ENCODE measurements at places on chromosomes 6 and 20.

- DNase-seq: no peak
Observed at GRCh38 chr20:49691818-49692568, 21.7 kb downstream of the B4GALT5 start.

DNA sequence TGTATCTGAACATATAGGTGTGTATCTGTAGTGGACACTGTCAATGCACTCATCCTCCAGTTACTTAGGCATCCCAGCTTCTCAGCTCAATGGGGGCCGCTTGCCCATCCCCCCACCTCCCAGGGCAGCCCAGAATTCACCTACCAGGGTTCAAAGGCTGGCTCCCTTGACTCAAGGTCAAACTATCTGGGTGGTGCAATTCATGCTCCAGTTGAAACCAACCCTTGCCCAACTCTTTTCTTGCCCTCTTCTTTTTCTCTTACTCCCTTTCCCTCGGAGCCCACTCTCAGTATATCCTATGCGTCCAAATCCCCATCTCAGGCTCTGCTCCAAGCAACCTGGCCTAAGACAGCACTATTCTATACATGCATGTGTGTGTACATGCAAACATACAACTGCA lies 127.4 kb downstream of the BCAS1 start:
- no peak for DNase-seq

DNA sequence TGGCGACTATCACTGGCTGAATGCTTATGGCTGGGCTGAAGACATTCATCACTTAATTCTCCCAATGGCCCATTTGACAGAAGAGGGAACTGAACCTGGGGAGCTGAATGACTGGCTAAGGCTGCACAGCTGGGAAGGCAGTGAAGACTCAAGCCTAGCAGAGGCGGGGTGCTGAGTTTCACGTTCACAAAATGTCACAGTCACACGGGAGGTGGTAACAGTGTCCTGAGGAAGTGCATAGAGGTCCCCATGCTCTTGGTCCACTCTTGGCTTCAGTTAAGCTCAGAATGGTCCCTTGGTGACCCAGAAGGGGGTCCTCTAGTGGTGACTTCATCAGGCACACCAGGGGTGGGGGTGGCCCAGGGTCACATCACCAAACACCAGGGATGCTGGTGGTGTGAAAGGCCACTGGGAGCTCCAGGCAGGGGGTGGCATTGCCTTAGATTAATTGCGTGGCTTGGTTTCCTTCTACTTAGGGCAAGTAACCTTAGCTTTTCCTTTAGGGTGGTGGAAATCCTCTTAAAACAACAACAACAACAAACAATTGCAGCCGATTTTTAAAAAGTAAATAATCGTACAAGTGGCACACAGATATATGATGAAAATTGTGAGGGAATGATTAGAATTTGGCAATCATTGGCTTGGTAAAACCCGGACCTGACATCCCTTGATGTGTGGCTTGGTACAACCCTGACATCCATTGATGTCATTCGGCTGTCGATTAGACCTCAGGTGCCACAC lies 45.0 kb downstream of the SULF2 start:
- no peak for DNase-seq

GRCh38 chr6:31765559-31765909 lies 3.1 kb downstream of the SAPCD1 start:
- no peak for DNase-seq

DNA sequence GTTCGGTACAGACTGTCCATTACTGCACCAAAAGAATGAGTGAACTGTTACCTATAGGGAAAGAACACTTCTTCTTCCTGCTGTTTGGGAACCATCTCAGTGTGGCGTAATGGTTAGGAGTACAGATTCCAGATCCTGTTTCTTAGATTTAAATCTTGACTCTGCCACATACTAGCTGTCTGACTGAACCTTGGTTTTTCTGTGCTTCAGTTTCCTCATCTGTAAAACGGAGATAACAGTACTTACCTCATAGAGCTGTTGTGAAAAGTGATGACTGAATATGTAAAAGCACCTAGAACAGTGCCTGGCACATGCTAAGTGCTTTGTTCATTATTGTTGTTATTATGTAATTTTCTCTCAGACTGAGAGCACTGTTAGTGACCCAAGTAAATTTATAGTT lies 39.8 kb downstream of the STX11 start:
- no peak for DNase-seq

GRCh38 chr20:52172392-52173047 lies 19.1 kb downstream of the ZFP64 start:
- peak; percentile 56 for DNase-seq

DNA sequence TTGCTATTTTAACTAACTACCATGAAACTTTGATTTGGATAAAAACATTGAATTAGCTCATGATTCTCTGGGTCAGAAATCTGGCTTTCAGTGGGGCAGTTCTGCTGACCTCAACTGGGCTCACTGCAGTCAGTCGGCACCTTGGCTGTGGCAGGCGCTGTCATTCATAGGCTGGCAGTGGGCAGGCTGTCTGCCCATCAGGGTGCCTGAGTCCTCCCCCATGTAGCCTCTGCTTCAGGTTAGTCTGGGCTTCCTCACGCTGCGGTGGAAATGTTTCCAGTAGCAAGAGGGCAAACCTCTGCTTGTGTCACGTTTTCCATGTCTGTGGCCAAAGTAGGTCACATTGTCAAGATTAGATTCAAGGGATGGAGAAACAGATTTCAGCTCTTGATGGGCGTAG lies 251.0 kb upstream of the TCF21 start:
- no peak for DNase-seq

DNA sequence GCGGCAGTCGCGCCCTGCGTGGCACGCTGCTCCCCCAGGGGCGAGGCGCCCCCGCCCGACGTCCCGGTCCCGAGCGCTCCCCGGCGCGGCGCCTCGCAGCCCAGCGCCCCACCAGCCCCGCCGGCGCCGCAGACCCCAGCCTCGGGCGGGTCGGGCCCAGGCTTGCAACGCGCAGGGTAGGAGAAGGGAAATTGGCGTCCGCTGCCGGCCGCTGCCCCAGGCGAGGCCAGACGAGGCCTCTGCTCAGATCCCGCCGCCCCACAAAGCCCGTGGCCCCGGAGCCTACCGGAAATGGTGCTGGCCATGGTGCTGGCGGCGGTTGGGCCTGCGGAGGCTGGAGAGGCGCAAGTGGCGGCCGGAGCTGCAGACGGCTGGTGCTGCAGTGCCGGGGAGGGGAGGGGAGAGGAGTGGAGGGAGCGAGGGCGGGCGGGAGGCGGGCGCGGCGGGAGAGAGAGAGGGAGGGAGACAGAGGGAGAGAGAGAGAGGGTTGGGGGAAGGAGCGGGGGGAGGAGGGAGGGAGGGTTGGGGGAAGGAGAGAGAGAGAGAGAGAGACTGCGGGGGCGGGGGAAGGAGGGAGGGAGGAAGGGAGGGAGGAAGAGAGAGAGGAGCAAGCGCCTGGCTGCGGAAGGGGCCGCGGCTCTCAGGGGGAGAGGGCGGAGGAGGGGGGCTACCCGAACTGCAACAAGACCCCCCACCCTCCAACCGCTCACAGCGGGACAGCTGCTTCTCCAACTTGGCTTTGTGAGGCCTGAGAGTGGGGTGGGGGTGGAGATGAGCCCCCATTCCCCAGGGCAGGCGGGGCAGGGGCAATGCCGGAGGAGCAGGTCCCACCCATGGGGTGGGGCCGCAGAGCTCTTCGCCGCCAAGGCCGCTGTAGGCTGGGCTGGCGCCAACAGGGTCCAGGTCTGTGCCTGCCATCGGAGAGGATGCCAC lies at the start of gene STMN3:
Gene STMN3 (minus strand): TSS at position 384 of the 933 bp plus-strand sequence. CDS start 79 bp downstream, at position 305.
- DNase-seq: peak; percentile 83

DNA sequence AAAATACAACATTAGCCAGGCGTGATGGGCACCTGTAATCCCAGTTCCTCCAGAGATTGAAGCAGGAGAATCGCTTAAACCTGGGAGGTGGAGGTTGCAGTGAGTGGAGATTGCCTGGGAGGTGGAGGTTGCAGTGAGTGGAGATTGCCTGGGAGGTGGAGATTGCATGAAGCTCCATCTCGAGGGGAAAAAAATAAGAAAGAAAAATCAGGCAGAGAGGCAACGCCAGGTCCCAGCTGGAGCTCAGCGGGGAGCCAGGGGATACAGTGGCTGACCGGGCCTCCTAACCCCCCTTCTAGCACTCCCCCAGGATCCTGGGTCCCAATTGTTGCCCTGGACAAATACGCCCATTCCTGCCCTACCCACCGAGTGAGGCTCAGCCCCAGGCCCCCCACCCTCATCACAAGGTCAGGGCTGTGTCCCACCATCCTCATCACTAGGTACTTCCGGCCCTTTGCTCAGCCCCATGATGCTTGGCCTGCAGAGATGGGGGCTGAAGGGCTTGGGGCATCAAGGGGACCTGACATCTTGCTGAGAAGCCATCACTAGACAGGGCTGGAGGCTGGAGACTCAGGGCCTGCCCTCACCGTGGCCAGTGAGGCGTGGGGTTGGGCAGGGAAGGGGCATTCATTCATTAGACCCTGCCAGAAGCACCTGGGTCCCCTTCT lies 1.9 kb downstream of the OGFR start:
- DNase-seq: no peak

GRCh38 chr6:28211840-28212509 lies 13.1 kb upstream of the ZSCAN9 start:
- no peak for DNase-seq

- DNase-seq: no peak
Observed at GRCh38 chr20:10728873-10729670, 55.3 kb upstream of the JAG1 start.

DNA sequence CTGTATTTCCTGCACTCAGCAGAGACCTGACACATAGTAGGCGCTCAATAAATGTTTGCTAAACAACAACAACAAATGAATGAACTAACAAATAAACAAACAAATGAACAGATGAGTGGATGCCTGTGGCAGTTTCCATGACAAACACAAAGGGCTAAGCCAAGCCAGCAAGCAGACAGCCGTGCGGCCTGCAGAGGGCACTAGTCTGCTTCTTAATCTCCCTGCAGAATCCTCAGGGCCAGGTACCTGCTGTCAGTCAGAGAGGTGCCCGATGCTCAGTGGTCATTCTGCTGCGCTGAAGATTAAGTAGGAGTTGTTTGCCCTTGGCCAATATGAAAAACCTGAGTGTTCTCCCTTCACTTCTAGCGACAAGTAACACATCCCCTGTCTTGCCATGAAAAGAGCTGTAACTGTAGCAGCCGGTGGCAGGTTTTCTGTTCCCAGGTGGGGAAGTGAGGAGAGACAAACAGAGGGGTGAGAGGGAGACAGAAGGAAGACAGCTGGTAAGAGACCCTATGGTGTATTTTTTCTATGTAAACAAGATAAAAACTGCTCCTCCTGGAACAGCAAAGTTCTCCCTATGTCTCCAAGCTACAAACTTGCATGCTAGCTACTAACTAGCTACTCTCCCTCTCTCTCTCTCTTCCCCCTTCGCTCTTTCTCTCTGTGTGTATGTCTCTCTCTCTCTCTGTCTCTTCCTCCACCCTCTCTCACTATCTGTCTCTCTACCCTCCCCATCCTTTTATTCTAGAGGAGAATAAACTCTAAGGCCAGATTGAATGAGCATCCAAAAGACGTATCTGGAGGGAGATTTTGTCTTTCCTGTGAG lies at the start of gene MC3R:
Gene MC3R (plus strand): TSS at position 779 of the 829 bp plus-strand sequence. CDS start 112 bp downstream, outside the sequence.
- DNase-seq: peak; percentile 56

GRCh38 chr6:109174916-109175315 lies 79.6 kb downstream of the CEP57L1 start:
- no peak for DNase-seq

DNA sequence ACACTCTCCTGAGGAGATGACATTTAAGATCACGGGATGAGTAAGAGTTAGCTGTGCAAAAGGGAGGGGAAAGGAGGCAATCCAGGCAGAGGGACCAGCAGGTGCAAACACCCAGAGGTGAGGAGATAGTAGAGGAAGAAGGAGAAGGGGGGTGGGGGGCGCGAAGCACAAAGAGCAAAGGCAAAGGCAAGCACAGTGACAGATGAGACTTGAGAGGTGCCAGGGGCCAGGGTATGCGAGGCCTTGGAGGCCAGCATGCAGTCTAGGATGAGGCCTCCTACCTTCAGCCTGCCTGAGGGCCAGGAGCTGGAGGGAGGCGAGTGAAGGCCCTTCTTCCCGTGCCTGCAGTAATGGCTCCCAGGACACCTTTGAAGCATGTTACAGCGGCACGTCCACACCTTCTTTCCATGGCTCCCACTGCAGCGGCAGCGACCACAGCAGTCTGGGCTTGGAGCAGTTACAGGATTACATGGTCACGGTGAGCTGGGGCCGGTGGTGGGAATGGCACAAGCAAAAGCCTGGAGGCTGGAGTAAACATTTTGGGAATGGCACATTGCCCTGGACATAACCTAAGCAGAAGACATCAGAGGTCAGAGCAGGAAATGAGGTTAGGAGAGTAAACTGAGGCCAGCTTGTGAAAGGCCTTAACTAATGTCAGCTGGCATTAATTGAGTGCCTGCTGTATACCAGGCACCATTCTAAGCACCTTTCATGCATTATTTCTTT lies 18.6 kb downstream of the CCM2L start:
- DNase-seq: no peak

DNA sequence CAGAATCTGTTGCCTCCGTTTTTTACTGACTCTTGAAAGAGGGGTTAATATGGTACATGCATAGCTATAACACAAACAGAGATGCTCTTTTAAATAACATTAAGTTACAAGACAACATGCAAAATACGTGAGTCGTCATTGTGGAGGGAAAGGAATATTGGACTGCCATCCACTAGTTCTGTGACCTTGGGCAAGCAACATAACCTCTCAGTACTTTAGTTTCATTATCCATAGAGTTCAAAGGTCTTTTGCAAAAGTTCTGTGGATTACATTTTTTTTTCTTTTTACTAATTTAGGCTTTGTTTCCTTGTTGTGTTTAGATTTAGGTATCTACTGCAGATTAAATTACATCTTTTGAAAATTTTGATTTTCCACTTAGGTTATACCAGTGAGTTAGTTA lies 70.5 kb downstream of the MACROD2 start:
- DNase-seq: no peak

GRCh38 chr6:156776840-156777576 lies at the start of gene ARID1B:
Gene ARID1B (plus strand): TSS chr6:156777378. CDS start chr6:156777681, 303 bp downstream.
- peak; percentile 85 for DNase-seq

- DNase-seq: no peak
Observed at GRCh38 chr6:116265041-116265829, 11.4 kb upstream of the TSPYL4 start.

- DNase-seq: no peak
Observed at GRCh38 chr6:96651816-96652215, 88.9 kb downstream of the FHL5 start.

- DNase-seq: no peak
Observed at GRCh38 chr6:36743032-36743431, 45.4 kb downstream of the RAB44 start.

DNA sequence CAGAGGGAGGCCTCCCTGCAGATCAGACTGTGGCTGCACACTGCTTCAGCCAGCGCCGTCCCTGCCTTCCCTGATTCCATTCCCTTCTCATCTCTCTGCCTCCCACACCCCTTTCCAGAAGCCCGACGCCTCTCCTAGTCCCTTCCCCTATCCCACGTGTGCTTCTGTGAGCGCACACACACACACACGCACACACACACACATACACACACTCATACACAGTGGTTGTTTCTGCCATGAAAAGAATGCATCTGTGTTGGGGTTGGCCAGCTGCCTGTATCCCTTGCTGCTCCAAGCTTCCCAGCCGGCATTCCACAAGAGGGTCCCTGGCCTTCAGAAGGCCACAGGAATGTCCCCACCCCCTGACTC lies 51.7 kb downstream of the MOCS1 start:
- DNase-seq: no peak

- no peak for DNase-seq
Observed at GRCh38 chr6:139336488-139336887, 38.0 kb downstream of the CITED2 start.

GRCh38 chr6:154432533-154433476 lies 76.2 kb upstream of the IPCEF1 start:
- no peak for DNase-seq

- peak; percentile 40 for DNase-seq
Observed at GRCh38 chr6:45681860-45682511, 304.3 kb upstream of the SUPT3H start.

GRCh38 chr6:154164397-154164796 lies 125.4 kb downstream of the OPRM1 start:
- peak; percentile 52 for DNase-seq

- DNase-seq: no peak
Observed at GRCh38 chr20:33671573-33672288, 2.5 kb downstream of the NECAB3 start.

Data from head of caudate nucleus (tissue), 42 donors.